ENCODE measurements at places on chromosomes 5 and 9.
A peak's percentile ranks its signal among the peaks of the same experiment; 100 is the strongest.

DNA sequence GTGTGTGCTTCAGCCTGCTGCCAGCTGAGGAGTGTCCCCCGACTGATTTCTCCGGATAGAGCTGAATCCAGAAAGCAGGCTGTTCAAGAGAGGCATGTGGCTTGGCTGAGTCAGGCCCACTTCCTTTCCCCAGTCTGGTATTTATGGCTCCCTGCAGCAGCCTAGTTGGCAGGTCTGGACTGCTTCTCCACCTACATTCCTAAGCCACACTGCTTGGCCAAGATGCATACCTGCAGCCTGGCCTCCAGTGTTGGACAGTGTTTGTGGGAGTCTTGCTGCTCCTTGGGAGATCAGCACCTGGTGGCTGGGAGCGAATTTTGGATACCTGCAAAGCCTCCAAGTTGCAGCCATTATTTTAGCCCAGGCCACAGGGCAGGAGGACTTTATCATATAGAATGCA lies 670.8 kb downstream of the ACTL7B start:
- H3K4me3 ChIP-seq: no peak overlapping the region
- no peaks in the 10 kb centered on the region for H3K36me3 ChIP-seq
- DNase-seq: no peak
- no peak overlapping the region for H3K27ac ChIP-seq
- no peaks in the 10 kb centered on the region for H3K27me3 ChIP-seq
- H3K4me1 ChIP-seq: no peaks in the 10 kb centered on the region

GRCh38 chr9:73583576-73583975 lies 431.9 kb downstream of the ANXA1 start:
- no peaks in the 10 kb centered on the region for H3K36me3 ChIP-seq
- no peaks in the 10 kb centered on the region for H3K27me3 ChIP-seq
- no peak overlapping the region for H3K27ac ChIP-seq
- no peak overlapping the region for H3K4me3 ChIP-seq
- DNase-seq: no peak
- no peaks in the 10 kb centered on the region for H3K4me1 ChIP-seq

- H3K36me3 ChIP-seq: no peaks in the 10 kb centered on the region
- no peak overlapping the region for H3K27ac ChIP-seq
- H3K27me3 ChIP-seq: no peaks in the 10 kb centered on the region
- H3K4me1 ChIP-seq: no peaks in the 10 kb centered on the region
- DNase-seq: no peak
Observed at GRCh38 chr5:53512539-53512938, 32.1 kb downstream of the FST start.

DNA sequence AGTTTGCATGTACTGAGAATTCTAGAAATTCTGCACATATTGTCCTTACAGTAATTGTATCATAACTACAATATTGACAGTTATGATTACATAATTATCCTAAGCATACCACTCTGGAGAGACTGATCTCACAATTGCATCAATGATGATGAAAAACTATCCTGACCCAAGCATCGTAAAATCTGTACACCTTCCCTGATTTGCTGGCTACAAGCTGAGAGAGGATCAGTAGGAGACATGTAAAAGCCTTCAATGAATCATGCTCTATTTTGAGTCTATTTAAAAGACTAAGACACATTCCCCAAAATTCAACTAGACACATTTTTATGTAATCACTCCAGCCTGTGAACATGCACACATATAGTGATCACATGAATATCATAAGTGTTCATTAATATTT lies 1833.8 kb downstream of the EFNA5 start:
- H3K27me3 ChIP-seq: no peaks in the 10 kb centered on the region
- H3K4me1 ChIP-seq: no peaks in the 10 kb centered on the region
- H3K4me3 ChIP-seq: no peak overlapping the region
- no peak for DNase-seq

- H3K4me3 ChIP-seq: no peak overlapping the region
- DNase-seq: peak; percentile 79
- peaks cover 15% of the 10 kb centered on the region for H3K4me1 ChIP-seq
- H3K27me3 ChIP-seq: no peaks in the 10 kb centered on the region
- H3K36me3 ChIP-seq: peaks cover 5% of the 10 kb centered on the region
- peak overlapping the region; percentile 76 for H3K27ac ChIP-seq
Observed at GRCh38 chr9:130220352-130220751, 45.2 kb upstream of the HMCN2 start.

GRCh38 chr9:136011703-136012496 lies 50.7 kb upstream of the UBAC1 start:
- no peaks in the 10 kb centered on the region for H3K36me3 ChIP-seq
- H3K27me3 ChIP-seq: no peaks in the 10 kb centered on the region
- peak overlapping the region; percentile 71 for H3K27ac ChIP-seq
- DNase-seq: peak; percentile 80
- H3K4me1 ChIP-seq: peaks cover 16% of the 10 kb centered on the region

GRCh38 chr5:52774005-52774410 lies 13.7 kb upstream of the ITGA1 start:
- no peaks in the 10 kb centered on the region for H3K4me1 ChIP-seq
- no peaks in the 10 kb centered on the region for H3K27me3 ChIP-seq
- DNase-seq: no peak
- no peaks in the 10 kb centered on the region for H3K36me3 ChIP-seq
- no peak overlapping the region for H3K27ac ChIP-seq

GRCh38 chr9:131667576-131667975 lies 72.3 kb downstream of the RAPGEF1 start:
- peaks cover 32% of the 10 kb centered on the region for H3K4me1 ChIP-seq
- no peaks in the 10 kb centered on the region for H3K36me3 ChIP-seq
- DNase-seq: no peak
- no peak overlapping the region for H3K27ac ChIP-seq
- no peak overlapping the region for H3K4me3 ChIP-seq

DNA sequence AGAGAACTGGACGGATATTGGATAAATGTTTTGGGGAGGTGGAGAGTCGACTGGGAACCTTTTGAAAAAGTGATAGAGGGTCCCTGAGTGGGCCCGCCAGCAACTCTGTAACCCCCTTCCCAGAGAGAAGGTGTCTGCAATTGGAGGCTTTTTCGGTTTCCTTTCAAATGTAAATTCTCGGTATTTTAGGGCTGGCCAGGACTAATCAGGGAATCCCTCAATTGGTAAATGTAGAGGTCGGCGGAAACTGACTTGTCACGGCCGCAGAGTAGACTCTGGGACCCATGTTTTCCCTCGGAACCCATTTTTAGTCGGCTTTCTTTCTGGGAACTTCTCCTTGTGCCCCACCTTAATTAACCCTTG lies 524 bp downstream of the CCNB1 start:
- H3K27me3 ChIP-seq: no peaks in the 10 kb centered on the region
- H3K4me3 ChIP-seq: peak overlapping the region; percentile 77
- peak; percentile 13 for DNase-seq
- peaks cover 31% of the 10 kb centered on the region for H3K36me3 ChIP-seq

- H3K27ac ChIP-seq: no peak overlapping the region
- H3K36me3 ChIP-seq: no peaks in the 10 kb centered on the region
- no peaks in the 10 kb centered on the region for H3K27me3 ChIP-seq
- no peak for DNase-seq
- H3K4me1 ChIP-seq: peaks cover 21% of the 10 kb centered on the region
Observed at GRCh38 chr5:16505904-16506303, 40.3 kb upstream of the ZNF622 start.

GRCh38 chr5:131357739-131358561 lies 94.1 kb downstream of the CDC42SE2 start:
- no peak overlapping the region for H3K4me3 ChIP-seq
- no peaks in the 10 kb centered on the region for H3K36me3 ChIP-seq
- H3K27ac ChIP-seq: no peak overlapping the region
- H3K4me1 ChIP-seq: no peaks in the 10 kb centered on the region

GRCh38 chr5:1445313-1445688 lies at the start of gene SLC6A3:
SLC6A3 (minus strand) TSS chr5:1445440; CDS start chr5:1443197, 2,243 bp downstream.
- no peaks in the 10 kb centered on the region for H3K36me3 ChIP-seq
- H3K4me3 ChIP-seq: peak within 1 kb of the TSS; percentile 10
- H3K27me3 ChIP-seq: peaks cover 98% of the 10 kb centered on the region
- DNase-seq: peak; percentile 81
- H3K4me1 ChIP-seq: no peaks in the 10 kb centered on the region

- H3K4me1 ChIP-seq: peaks cover 9% of the 10 kb centered on the region
- no peak overlapping the region for H3K27ac ChIP-seq
- no peaks in the 10 kb centered on the region for H3K36me3 ChIP-seq
- peak; percentile 78 for DNase-seq
Observed at GRCh38 chr5:82174128-82174918, 103.8 kb downstream of the RPS23 start.

Data from cardiac muscle cell (in vitro differentiated cells and primary cell).